ENCODE measurements at places on chromosomes 12 and 14.

GRCh38 chr12:64680235-64680634 lies 69.9 kb downstream of the RASSF3 start:
- DNase-seq, result no peak

GRCh38 chr14:52129721-52130120 lies 60.9 kb upstream of the NID2 start:
- no peak for DNase-seq

DNA sequence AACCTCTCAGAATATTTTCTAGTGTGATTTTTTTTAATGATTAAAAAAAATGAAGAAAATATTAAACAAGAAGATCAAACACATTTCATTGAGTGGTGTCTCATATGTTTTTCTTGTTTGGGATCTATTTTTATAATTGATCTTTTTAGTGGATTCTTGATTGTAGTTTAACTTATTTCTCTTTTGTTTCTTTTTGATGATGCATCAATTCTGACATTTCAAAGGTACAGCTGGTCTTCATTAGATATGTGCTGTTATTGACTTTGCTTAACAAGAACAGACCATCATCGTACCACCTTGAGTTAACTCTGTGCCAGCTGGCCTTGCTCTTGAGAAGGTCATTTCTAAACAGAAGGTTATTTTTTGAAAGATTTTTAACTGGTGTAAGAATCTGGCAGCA lies 45.8 kb upstream of the FGD4 start:
- no peak for DNase-seq

- DNase-seq, result no peak
Measured at GRCh38 chr12:7072035-7072434, 11.5 kb downstream of the C1S start.

GRCh38 chr14:19823765-19824164 lies 20.2 kb downstream of the OR4N2 start:
- DNase-seq, result no peak

DNA sequence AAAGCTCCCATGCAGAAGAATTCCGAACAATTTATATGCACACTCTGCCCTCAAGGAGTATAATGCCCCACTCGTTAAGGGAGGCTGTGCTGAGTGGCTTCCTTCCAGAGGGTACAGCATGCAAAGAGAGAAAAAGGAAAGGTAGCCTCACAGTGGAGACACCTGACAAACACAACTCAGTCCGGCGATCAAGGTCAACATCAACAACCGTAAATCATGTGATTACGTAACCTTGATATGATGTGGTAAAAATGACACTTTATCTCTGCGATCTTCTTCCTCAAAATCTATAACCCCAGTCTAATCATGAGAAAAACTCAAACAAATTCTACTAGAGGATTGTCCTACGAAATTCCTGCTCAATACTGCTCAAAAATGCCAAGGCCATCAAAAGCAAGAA lies 400.5 kb upstream of the CCDC196 start:
- DNase-seq, result no peak

GRCh38 chr12:96882862-96883261 lies 24.2 kb upstream of the NEDD1 start:
- no peak for DNase-seq

DNA sequence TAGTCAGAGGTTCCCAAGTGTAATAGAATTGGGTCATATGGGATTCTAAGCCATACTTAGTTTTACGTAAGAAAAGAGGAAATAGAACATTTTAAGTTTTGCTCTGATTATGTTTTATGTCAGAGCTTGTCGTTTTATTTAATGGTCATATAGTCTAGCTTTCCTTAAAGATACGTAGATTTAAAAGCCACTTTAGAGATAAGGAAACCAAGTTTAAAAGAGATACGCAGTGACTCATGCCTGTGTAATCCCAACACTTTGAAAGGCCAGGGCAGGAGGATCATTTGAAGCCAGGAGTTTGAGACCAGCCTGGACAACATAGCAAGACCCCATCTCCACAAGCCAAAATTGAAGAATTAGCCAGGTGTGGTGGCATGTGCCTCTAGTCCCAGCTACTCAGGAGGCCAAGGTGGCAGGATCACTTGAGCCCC lies 19.5 kb downstream of the MAPK1IP1L start:
- DNase-seq, result no peak

- DNase-seq, result no peak
Measured at GRCh38 chr14:55324812-55325211, 53.6 kb downstream of the FBXO34 start.

DNA sequence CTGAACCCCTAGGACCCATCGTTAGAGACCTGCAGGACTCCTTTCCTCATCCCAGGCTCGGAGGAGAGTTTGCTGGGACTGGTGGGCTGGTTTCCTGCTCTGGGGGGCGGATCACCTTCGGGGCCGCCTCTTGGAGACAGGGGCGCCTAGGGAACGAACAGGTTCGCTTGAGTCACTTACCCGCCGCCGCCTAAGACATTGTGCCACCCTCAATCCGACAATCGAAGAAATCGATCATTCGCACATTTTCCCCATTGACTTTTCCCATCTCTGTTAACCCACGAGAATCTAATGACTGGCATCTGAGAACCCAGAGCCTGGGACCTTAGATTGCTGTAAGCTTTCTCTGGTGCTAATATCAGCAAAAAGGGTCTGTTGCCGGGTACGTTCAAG lies 322 bp downstream of the SLC39A9 start:
- no peak for DNase-seq

- DNase-seq, result no peak
Measured at GRCh38 chr12:122843455-122843854, 8.2 kb downstream of the HIP1R start.

GRCh38 chr12:59724011-59724695 lies 128.3 kb downstream of the SLC16A7 start:
- DNase-seq, result no peak

GRCh38 chr14:74705613-74706500 lies 7.0 kb downstream of the AREL1 start:
- DNase-seq, result no peak

DNA sequence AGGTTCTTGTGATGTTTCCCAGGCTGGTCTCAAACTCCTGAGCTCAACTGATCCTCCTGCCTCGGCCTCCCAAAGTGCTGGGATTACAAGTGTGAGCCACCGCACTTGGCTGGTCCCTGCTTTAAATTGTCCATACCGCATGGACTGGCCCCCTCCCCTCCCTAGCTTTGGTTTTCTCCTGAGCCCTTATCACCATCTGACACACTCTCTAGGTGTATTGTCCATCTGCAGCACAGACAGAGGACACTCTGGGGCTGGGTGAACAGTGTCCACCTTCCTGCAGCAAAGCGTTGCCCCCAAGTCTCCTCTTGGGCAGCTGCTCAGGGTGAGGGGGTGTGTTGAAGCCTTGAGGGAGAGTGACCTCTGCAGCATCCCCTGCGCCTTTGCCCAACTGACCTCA lies 36.0 kb upstream of the DLK1 start:
- no peak for DNase-seq

DNA sequence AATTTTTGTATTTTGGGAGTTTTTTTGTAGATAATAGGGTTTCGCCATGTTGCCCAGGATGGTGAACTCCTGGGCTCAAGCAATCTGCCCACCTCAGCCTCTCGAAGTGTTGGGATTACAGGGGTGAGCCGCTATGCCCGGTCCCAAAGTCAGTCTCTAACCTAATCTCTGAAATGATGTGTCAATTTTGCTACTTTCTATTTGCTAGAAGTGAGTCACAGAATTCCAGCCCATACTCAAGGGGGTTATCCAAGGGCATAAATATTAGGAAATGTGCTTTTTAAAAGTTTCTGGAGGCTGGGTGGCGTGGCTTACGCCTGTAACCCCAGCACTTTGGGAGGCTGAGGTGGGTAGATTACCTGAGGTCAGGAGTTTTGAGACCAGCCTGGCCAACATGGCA lies 40.5 kb downstream of the RESF1 start:
- no peak for DNase-seq

- DNase-seq, result no peak
Measured at GRCh38 chr14:65224799-65225198, 122.5 kb upstream of the MAX start.

GRCh38 chr12:132229193-132229760 lies 85.0 kb downstream of the NOC4L start:
- DNase-seq, result no peak

GRCh38 chr12:58925751-58926150 lies 5.4 kb upstream of the LRIG3 start:
- DNase-seq, result no peak

- no peak for DNase-seq
Measured at GRCh38 chr12:26523708-26524150, 309.3 kb downstream of the ITPR2 start.

Data from activated CD4-positive, alpha-beta T cell treated with anti-CD3 and anti-CD28 coated beads for 24 hours (primary cell).